Activated T-cell treated with anti-CD3 and anti-CD28 coated beads for 24 hours (primary cell): ENCODE measurements at places on chromosomes 1 and 21.

DNA sequence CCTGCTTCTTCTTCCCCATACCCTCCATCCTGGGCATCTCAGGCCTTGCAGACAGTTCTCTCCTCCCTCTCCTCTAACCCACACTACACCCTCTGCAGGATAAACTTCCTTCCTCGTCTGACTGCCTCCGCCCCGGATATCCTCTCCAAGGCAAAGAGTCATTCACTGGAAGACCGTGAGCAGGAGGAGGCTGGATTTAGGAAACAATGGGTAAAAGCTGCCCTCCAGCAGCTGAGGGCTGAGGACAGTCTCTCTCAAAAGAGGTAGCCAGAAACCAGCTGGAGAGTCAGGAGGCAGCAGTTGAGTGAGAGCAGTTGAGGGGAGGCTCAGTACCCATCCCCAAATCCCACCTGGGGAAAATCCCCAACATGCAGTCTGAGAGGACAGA, 1.4 kb downstream of the CSRP1 start:
- no peak for DNase-seq

- DNase-seq = no peak
Measured at GRCh38 chr1:118998171-118998570, 10.0 kb upstream of the TBX15 start.

GRCh38 chr1:93814795-93815340, 64.1 kb downstream of the DNTTIP2 start:
- no peak for DNase-seq

DNA sequence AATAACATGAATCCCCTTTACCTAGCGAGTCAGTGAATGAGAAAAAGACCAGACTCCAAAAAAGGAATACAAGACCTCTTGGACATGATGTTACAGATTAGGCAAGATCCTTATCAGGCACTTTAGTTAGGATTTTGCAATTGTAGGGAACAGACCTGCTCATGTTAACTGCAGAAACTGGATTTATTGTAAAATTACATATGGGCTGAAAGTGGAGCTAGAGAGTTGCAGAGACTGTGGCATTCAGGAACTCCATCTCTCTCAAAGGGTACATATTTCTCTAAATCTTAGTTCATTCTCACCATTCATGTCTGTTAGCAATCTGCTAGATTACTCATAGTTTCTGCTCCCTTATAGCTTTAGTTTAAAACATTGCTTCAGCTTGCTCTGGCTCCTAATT, 142.2 kb downstream of the PAPPA2 start:
- DNase-seq = no peak

DNA sequence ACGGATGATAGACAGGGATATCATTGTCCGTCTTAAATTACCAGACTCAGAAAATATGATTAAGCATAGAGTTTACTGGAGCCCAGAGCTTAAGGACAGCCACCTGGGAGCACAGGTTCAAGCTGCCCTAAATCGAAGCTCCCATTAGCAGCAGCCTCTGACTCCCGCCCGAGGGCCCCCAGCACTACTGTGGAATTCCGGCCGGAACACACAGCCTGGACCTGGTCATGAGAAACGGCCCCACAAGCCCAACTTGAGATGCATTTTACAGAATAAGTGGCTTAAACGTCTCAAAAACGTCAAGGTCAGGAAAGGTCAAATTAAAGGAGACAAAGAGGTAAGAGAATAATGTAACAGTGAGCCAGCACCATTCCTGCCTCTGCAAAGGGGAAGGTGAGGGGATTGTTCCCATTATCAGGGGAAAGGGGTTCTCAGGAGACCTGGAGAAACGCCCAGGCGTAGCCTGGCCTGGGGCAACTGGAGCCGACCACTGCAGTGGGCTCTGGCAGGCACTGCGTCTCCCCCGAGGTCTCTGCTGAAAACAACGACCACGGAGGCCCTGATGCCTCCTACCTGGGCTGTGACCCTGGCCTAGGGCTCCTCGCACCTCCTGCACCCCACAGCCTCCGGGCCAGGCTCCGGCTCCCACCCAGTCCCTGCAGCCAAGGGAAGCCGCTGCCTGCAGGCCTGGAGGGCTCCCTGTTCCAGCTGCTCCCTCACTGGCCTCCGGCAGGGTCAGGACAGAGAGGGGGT, 11.5 kb upstream of the COL6A1 start:
- DNase-seq = no peak
